ENCODE measurements at places on chromosomes 5 and 9.

- peak; percentile 54 for DNase-seq
These were observed 211.6 kb upstream of the TMEM161B start for GRCh38 chr5:88480245-88480644.

- DNase-seq = no peak
These were observed 78.5 kb downstream of the SH3TC2 start for GRCh38 chr5:148984345-148984744.

DNA sequence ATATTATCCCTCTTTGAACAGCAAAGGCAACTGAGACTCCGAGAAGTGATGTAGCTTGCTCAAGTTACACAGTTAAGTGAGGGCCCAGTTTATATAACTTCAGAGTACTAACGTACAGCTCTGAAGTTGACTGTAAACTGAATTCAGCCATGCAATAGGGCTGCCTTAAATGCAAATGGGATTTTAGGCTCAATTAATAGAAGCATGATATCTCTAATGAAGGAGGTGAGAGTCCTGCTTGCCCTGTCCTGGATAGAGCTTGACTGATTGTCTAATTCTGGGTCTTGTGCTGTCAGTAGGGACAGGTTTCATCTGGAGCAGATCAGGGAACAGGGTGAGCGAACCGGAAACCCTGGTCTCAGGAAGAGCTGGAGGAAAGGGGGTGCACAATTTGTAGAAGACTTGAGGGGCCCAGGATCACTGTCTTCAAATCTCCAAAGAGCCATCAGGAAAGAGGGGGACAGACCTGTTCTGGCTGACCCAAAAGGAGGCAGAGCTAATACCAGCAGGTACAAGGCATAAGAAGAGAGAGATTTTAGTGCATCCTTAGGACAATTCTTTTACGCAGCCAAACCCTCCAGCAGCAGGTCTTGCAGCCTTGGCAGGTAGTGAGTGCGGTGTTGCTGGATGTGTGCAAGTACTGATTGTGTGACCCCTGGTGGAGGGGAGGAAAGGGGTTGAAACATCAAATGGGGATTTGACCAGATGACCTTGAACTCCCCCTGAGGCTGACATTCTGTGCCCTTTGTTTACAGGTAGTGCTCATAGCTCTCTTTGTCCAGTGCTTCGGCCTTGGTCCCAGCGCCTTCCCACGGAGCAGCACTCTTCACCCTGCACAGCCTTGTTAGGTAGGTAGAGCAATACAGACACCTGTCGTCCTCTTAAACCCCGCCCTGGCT lies 13.0 kb downstream of the GSN start:
- DNase-seq = peak; percentile 33

DNA sequence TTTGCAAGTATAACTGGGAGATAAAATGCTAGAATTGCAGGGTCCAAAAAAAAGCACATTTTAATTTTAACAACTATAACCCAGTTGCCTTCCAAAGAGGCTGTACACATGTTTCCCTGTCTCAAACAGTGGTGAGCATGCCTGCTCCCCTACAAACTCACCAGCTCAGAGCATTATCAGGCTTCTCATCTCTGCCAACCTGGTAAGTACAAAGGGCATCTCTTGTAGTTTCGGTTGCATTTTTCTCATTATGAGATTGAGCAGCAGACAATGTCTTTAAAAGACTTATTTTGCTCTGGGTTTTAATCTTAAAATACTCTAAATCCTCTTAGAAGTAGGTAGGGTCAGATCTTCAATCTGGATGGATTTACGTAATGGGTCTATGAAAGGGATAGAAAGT lies 107.1 kb upstream of the MSX2 start:
- DNase-seq = no peak

- DNase-seq = no peak
These were observed 132.5 kb downstream of the GPBP1 start for GRCh38 chr5:57306359-57306758.

GRCh38 chr9:130498298-130498917 lies 53.6 kb downstream of the ASS1 start:
- peak; percentile 74 for DNase-seq

Data from NCI-H2171 treated with DMSO at 0.1 percent for 48 hours (cell line).